Right kidney (tissue), 9 donors: ENCODE measurements at places on chromosomes 1 and 21.

DNA sequence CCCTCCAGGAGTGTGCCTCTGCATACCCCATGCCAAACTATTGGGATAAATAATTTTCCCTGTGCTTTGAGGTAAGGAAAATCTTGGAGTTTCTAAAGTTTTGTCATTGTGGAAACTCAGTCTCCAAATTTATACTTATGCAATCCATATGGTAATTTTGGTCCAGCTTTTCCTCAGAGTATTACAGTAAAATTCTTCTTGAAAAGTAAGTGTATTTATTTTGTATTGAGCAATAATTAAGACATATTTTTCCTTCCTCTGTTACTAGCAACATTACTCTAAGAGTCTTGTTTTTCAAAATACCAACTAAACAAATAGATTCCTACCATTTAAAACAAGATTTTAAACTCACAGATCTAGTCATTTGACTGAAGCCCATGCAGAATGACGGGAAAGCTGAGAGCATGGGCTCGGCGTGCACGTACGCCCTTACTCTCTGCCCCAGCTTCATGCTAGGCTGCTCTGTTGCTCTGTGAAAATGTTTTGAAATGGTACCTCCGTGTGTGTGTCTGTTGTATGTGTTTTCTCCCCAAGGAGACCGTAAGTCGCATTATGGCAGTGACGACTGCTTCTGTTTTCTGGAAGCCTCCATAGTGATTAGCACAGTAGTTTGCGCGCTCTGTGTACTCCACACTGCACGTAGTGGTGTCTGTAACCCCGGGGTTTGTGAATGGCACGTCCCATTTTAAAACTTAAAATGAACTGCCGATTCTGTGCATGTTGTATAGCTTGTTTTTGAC lies 165.3 kb downstream of the SDCCAG8 start:
- peak; percentile 1 for DNase-seq

DNA sequence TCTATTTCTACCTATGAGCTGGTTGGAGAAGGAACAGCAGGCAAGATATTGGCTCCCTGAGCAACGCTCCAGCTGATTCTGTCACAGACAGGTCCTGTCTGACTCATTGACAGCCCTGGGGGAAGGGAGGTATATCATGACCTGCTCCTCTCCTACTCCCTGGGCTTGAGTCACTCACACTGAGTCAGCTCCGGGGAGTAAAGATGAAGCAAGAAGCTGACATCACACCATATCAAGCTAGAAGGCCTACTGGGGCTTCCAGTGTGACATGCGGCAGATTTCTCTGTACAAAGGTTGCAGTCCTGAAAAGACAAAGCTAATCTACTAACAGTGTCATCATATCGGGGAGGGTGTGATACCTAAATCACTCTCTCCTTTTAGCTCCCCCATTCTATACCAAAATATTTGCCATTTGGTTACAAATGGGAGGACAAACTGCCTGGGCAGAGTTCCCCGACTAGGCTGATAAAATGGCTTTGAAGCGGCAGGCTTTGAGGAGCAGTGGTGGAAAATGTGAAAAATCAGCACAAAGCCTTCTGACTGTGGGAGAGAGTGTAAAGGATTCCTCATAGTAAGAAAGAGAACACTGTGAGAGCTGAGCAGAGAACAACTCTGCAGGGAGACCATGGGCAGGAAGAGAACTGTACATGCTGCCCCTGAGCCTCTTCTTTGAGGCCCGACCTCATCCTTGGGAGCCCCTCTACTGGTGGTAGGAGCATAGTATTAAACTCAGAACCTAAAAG lies 15.5 kb downstream of the PI4KB start:
- no peak for DNase-seq

DNA sequence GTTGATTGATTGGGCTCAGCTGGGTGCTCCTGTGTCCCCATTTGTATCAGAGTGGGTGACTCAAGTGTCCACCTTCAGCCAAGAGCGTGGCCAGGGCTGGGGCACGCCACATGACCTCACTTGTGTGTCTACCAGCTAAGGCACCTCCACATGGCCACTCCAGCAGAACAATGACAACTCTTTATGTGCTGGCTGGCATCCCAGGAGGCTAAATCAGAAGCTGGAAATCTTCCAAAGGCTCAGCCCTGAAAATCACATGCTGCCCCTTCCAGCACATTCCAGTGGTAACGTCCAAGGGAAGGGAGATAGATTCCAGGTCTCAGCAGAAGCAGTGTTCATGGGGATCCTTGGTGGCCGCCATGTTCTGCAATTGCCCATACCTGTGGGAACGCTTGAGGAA lies 585.5 kb downstream of the AJAP1 start:
- no peak for DNase-seq

DNA sequence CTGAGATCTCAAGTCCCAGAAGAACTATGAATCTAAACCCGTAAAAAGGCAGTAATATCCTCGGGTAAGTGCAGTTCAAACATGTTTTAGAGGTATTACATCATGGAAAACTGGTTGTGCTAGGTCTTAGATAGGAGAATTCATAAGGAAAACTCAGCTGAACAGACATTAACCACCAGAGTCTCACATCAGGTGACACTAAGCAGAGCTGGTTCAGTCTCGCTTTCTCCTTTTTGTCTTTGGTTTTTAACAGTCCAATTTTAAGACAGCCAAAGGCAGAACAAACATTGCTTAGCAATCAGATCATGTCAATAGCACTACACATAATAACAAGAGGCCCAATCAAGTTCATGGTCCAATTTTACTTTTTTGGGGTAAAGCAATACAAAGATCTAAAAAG lies 63.1 kb upstream of the MUTYH start:
- no peak for DNase-seq

DNA sequence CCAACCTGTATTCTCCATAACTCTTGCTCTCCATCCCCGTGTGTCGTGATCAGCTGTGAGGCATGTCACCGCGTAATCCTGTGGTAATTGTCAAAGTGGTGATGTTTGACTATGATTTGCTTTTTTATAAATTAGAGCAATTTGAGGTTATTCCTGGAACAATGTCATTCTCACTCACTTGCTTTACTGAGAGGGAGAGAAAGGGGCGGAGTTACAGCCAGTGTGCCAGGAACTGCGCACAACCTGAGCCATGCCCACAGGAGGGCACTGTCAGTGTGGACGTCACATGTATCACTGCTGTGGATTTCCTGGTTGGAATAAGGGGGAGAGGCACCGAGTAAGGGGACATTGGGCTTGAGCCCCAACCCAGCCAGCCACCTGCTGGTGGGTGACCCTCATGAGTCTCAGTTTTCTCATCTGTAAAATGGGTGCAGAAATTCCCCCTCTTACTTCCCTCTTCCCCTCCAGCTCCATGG lies 6.9 kb downstream of the ADGRB2 start:
- DNase-seq, result no peak

DNA sequence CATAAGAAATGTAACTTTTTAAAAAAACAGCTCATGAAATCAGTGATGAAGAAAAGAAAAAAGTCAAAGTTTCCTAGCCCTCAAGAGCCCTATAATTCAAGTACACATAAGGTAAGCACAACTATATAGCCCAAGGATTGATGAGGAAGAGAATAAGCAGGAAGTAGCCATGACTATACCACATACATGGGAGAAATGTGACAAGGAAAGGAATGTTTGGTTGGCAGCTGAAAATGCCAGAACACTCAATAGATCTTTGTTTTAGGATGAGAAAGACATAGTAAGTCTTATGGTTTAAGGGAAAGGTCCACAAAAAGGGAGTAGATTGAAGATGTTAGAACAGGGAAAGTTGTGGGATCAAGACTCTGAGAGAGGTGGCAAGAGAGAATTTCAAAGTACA lies 5.7 kb downstream of the DOCK7 start:
- DNase-seq, result no peak

DNA sequence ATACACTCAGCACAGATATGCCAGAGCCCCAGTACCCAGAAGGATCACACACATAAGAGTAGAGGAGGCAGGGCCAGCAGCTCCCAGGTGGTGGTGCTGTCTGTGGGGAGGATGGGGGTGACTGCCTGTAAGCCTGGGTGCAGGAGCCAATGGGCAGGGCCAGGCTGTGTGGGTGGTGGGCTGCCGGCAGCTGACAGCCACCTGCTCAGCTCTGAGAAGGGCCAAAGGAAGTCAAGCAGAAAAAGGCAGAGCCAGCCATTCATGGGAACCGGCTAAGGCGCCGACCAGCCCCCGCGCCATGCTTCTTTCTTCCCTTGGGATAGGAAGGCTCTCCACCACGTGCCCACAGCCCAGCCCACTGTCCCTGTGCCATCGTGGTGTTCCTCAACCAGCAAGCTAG lies 14.1 kb downstream of the PIK3C2B start:
- peak; percentile 53 for DNase-seq

DNA sequence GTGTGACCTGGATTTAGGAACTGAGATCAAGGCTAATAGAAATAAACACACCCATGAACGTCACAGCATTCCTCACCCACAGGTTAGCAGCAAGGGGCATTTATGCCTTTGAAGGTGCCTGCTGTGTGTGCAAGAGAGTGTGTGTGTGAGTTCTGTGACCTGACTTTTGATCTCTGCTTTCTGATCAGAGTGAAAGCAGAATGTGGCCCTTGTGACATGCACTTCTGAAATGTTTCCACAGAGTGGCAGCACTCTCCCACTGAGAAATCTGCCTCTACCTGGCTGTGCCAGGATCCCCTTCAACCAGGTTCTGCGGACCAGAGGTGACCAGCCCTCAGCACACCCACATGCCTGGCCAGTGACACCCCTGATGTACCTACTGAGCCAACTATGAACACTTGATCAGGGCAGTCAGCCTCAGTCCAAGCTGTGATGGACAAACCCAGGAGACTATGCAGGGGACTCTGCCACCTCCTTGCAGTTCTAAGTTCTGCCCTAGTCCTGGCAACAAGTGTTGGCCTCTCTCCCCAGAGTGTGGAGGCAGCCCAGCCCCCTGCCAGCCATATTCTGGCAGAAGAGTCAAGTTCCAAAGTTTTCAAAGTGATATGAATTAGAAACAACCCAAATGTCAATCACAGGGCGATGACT lies 41.0 kb downstream of the RXRG start:
- DNase-seq, result peak; percentile 33

DNA sequence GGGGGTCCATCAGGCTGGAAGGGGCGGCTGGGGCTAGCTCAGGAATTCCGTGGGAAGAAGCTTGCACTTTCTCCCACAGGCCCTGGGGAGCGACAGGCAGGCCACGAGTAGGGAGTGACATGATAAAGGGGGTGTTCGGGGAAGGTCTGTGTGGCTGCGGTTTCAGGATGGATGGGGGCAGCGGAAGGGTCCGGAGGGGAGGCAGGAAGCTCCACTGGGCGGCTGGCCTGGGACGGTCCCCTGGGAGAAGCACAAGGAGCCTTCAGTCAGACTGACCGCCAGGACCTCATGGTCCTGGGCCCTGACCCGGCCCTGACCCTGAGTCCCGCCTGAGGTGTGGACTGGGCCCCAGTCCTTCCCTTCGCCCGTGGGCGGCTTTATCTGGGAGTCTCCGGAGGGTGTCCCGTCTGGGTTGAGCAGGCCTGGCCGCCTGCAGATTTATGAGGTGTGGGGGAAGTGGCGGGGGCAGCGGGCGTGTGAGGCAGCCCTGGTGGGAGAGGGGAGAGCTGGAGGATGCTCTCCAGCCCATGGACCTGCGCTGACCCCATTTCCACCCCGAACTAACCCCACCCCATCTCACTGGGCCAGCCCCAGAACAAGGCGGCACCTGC lies 45.6 kb downstream of the EPHB2 start:
- DNase-seq, result no peak

- DNase-seq, result no peak
Measured at GRCh38 chr21:15034126-15034853, 30.5 kb downstream of the NRIP1 start.

DNA sequence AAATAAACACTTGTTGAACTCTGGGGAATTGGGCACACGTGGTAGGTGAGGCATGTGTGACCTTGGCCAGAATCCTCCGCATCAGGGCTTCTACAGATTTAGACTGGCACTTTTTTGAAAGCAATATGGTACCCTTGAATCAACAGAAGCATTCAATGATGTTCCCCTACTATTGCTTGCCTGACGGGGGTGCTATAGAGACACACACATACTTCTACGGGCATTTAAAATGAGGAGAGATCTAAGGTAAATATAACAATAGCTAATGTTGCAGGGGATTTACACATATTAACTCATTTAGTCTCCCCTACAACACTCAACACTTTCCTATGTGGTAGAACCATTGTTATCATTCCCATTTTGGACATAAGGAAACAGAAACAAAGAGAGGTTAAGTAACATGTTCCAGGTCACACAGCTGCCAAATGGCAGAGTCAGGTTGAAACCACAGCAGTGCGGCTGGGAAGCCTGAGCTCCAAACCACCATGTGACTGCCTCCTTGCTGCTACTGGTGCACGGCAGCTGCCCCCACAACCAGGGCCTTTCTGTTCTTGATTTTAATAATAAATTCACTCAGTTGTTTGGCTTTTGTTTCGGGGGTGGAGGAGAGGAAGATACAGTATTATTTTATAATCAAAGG lies 147.4 kb downstream of the ZNF281 start:
- DNase-seq, result no peak

- no peak for DNase-seq
Measured at GRCh38 chr1:40014812-40015594, 25.5 kb upstream of the CAP1 start.

DNA sequence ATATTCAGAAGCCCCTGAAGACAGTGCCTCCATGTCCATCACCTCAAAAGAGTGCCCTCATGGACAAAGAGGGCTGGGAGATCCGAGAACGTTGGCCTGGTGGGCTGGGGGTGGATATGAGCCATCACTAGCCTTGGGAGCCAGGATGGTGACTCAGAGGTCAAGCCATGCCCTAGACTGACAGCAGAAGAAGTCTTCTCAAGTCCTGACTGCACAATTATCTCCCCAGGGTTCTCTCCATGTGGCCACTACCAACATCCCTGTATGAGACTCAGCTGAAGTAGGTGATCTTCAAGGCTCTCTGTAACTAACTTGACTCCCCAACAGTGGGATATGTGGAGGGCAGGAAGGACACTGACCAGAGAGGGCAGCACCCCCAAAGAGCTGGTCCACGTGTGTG lies 7.1 kb upstream of the USF1 start:
- DNase-seq, result no peak

GRCh38 chr1:14915356-14916054 lies 238.0 kb upstream of the TMEM51 start:
- DNase-seq, result peak; percentile 61

- DNase-seq, result peak; percentile 25
Measured at GRCh38 chr1:46488343-46489168, 1.1 kb upstream of the DMBX1 start.

- DNase-seq, result no peak
Measured at GRCh38 chr1:153360592-153361479, 3.2 kb downstream of the S100A9 start.

- DNase-seq, result peak; percentile 27
Measured at GRCh38 chr1:100036718-100037655, 67.2 kb downstream of the SLC35A3 start.

DNA sequence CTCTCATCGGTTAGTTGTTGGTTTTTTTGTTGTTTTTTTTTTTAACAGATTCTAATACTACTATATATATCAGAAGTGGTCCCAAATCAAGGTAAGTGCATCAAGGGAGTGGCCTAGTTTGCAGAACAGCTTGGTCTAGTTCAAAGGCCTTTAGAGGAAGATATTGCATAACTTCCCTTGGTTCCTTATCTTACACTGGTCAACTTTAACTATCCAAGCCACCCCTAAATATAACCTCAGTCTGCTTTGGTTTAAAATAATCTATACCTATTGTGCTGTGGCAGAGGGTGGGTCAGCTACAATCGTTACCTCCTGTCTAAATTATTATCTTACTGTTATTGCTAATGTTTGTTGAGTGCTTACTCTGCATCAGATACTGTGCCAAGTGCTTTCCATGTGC lies 6.9 kb downstream of the S100A12 start:
- DNase-seq, result no peak
